ENCODE measurements at places on chromosomes 16 and 17.

DNA sequence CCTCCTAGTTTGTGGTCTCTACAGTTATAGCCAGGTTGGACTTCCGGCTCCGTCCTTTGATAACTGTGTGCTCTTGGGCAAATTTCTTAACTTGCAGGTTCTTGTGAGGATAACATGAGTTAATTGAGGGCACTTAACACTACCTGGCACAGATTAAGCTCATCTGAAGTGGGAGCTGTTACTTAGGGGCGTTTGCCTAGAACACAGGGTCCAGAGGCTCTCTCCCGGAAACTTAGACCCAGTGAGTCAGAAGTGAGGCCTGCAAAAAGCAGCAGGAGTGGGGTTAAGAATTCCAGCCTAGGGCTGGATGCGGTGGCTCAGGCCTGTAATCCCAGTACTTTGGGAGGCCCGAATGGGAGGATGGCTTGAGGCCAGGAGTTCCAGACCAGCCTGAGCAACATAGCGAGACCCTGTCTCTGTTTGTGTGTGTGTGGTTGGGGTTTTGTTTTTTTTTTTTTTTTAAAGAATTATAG lies 1.4 kb downstream of the MVP start:
- no peak for DNase-seq

GRCh38 chr17:20092261-20092867 lies 83.2 kb downstream of the SPECC1 start:
- DNase-seq = no peak

DNA sequence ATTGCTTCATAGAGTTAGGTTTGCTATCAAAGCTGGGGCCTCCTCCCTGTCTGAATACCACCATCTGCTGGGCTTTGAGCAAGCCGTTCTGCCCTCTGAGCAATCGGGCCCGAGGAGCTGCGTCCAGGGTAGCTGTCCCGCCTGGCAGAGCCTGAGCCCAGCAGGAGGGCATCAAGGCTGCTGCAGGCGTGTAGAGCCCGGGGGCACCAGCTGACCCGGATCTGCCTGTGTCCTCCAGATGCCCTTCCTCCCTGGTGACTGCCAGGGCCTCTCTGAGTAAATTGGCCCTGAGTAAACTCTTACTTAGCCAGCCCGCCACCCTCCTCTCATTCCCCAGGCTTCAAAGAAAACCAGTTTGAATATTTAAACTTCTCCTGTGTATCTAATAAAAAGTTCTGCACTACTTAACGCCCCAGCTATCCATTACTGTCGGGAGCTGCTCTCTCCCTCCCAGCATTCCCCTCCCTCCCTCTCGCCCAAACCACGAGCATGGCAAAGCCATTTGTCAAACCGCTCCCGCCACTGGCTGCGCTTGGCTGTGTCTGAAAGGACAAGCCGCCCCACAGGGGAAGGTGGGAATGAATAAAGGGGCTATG lies 16.4 kb downstream of the CDK5RAP3 start:
- no peak for DNase-seq

DNA sequence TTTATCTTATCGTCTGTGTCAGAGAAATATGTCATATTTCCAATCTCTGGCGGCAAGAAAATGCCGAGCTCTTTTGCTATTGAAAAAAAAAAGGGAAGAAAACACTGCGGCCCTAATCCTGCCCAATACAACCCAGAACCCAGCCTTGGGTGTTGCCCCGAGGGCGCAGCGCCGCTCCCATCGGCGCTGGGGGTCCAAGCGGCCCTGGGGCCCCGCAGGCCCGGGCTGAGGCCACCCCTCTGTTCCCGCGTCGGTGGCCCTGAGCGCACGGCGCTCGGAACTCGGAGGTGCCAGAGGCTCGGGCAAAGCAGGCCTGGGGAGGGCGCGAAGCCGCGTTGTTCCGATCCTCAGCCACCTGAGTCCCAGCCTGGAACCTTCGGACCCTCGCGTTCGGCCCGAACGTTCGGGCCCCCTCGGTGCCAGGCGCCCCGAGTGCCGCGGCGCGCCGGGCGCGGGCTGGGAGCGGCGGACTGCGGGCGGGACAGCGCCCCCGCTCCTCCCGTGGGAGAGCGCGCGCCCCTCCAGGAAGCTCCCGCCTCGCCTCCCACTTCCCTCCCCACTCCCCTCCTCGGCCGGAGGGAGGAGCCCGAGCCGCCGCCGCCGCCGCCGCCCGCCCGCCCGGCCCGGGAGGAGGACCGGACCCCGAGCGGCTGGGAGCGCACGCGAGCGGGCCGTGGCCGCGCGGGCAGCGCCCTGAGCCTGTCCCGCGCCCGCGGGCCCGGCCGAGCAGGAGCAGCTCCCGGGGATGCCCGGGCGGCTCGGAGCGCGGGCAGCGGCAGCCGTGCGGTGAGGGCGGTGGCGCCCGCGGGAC lies at the start of gene CPNE2:
Gene CPNE2 (plus strand): TSS at position 609 of the 811 bp plus-strand sequence. CDS start 18,160 bp downstream, outside the sequence.
- DNase-seq = no peak

GRCh38 chr17:66455060-66455459 lies 152.6 kb downstream of the PRKCA start:
- DNase-seq = no peak

DNA sequence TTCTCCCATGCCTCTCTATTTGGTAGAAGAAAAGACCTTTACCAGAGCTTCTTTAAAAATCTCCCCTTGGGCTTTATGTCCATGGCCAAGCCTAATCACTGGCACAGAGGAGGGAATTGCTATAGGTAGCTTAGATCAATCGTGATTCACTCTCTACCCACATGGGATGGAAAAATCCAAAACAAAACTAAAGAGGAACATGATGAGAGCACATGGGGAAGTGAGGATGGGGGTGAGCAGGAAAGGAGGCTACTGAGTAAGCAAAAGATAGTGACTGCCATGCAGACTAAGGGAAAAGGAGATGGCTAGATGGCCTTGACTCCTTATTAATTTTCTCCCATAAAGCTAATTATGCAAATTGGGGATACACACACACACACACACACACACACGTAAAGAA lies 201.2 kb downstream of the HS3ST3A1 start:
- DNase-seq = no peak

GRCh38 chr16:50491516-50491915 lies 56.7 kb upstream of the NKD1 start:
- no peak for DNase-seq

DNA sequence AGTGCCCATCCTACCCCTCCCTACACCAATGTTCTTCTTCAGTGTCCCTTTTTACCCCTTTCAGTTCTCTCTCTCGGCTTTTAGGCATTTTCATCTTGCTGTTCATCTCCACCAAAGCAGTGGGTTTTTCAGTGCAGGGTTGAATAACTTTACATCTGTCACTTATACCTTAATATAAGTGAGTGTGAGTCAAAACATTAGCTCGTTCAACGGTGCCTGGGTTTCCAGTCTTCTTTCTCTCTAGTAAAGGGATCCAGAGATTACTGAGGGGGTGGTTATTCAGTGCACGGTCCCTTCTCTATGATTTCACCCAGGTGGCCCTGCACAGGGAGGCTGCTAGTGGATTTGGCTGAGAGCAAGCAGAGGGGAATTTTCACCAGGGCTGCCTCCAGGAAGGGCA lies 210.6 kb upstream of the CDH5 start:
- DNase-seq = no peak

DNA sequence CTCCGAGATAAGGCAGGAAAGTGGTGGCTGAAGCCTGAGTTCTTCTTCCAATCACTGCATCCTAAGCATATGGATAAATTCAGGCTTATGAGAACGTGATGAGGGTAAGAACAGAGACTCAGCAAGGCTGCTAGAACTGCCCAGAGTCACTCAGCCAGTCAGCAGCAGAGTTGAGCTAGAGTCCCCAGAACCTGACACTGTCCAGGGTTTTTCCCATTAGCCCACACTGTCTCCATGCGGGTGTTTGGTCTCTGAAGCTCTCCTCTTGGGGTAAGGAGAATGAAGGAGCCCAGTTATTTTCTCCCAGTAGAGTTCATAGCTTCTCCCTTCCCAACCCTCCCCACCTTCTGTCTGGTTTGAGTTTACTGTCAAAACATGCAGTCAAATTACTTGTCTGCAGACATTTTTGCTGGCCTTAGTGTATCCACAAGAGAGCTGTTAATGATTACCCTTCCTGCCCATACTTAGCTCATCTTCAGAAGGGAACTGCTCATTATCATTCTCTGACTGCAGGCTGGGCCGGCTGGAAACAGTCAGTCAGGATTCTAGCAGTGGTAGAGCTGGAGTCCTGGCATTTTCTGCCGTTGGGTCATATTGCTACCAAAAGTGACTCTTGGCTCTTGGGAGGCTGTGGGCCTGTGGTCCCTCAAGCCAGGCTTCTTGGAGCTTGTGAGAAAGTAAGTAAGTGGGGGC lies 460.0 kb downstream of the HS3ST3B1 start:
- no peak for DNase-seq

- no peak for DNase-seq
Observed at GRCh38 chr16:78640886-78641285, 541.4 kb downstream of the WWOX start.

DNA sequence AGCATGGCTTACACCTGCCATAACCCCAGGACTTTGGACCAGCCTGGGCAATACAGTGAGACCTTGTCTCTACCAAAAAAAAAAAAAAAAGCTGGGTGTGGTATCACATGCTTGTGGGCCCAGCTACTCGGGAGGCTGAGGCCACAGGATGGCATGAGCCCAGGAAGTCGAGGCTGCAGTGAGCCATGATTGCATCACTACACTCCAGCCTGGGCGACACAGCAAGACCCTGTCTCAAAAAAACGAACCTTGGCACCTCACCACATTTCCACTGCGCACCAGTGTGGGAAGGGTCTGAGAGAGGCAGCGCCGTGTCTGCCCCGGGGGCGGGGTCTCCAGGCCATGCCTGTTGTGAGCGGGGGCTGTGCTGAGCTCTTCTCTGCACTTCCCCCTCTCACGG lies 6.3 kb downstream of the ACSF3 start:
- DNase-seq = no peak

DNA sequence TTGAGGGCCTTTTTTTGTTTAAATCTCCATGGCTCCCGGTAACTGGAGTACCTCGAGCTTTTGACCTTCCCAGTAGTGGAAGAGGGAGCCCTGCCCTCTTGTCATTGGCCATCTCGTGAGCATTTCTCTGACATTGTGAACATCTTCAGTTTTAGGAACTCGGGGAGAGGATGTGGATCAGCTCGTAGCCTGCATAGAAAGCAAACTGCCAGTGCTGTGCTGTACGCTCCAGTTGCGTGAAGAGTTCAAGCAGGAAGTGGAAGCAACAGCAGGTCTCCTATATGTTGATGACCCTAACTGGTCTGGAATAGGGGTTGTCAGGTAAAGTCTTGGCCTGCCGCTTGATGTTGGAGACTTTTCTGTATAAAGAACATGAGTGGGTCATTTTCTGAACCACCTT lies 24.3 kb downstream of the NTAN1 start:
- DNase-seq = no peak

GRCh38 chr17:67369676-67370075 lies 3.3 kb upstream of the PSMD12 start:
- DNase-seq = no peak

DNA sequence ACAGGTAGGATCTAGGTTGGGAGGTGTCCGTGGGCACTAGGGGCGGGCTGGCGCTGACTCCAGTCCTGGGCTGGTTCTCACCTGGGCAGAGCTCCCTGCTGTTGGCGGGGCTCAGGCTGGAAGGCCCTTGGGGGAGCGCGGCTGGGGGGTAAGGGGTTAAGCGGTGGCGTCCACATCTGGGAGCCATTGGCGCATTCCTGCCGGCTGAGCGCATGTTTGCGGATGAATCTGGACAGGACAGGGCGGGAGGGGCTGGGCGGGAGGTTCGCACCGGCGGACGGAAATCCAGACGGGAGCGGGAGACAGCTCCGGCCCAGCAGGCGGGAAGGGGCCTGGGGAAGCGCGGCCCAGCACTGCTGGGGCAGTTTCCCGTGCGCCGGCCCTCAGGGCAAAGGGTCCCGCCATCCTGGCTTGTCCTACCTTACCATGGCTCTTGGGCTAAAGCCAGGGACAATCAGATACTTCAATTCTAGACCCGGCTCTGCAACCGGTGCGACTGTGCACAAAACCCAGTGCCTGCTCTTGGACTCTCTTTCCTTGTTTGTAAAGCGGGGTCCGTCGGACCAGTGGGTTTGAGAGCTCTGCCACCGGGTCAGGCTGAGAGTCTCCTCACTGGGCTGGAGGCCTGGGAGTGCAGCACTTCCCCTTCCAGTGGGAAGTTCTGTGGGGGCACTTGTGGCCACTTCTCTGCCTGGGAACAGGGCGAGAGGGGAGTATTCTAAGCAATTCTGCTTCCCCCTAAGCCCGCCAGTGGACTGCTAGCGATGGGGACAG lies 7.8 kb downstream of the RARA start:
- DNase-seq = no peak

DNA sequence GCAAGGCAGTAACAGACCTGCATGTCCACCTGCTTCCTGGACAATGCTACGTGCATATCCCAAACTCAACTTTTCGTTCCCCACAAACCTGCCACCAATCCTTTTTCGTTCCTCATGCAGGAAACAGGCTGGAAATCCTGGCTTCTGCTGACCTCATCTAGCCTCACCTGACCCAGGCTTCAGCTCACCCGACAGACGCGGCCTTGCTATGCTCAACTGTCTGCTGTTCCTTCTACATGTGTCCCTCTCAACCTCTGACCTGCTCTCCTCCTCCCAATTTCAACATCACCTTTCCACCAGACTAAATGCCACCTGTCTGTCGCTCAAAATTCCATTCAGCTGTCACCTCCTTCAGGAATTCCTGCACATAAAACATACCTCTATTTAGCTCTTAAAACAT lies 44.5 kb downstream of the XPO6 start:
- DNase-seq = no peak

- no peak for DNase-seq
Observed at GRCh38 chr16:50165473-50165872, 12.4 kb downstream of the TENT4B start.

- DNase-seq = peak; percentile 98
Observed at GRCh38 chr17:2347805-2348685, 10.7 kb downstream of the SGSM2 start.

DNA sequence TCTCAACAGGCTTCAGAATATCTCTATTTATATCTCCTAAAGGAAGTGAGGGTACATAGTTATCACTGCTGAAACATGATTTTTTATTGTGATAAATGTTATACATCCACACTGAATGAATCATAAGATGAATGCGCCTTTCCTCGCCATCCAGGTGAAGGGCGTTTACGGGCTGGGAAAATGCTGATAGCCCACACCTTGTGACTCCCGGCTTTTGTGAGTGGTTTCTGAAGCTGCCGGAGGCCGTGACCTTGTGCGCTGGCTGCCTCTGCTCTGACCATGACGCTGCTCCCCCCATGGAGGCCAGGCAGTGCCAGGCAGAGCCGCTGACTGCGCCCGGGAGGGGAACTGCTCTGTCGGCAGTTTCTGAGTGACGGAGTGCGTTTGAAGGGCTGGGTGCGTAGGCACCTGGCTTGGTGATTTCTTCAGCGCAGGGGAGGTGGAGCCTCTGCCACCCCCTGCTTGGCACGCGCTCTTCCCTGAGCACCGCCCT lies 97.2 kb downstream of the RAP1GAP2 start:
- DNase-seq = no peak

Data from NCI-H524 treated with DMSO at 0.1 percent for 48 hours (cell line).